ENCODE measurements at places on chromosomes 12 and 14. TPM values are rescaled to one million over a fixed set of nuclear protein-coding genes. Genes with fewer than 3 reads are reported as not detected.

GRCh38 chr14:32677129-32677780, 261.4 kb upstream of the NPAS3 start:
- DNase-seq = no peak

GRCh38 chr12:92695056-92695455, 7.7 kb upstream of the PLEKHG7 start:
- DNase-seq = no peak

GRCh38 chr12:43758247-43758727, 303 bp downstream of the PUS7L start:
- DNase-seq = no peak

GRCh38 chr14:92586963-92587699, 73.5 kb downstream of the RIN3 start:
- DNase-seq = no peak

KRT82 gene
- not detected for polyA plus RNA-seq

KRT77 gene
- polyA plus RNA-seq = not detected

GRCh38 chr14:51613416-51613815, 38.3 kb upstream of the FRMD6 start:
- no peak for DNase-seq
